ENCODE measurements at places on chromosomes 6 and 20. TPM values are rescaled to one million over a fixed set of nuclear protein-coding genes. Genes with fewer than 3 reads are reported as not detected.

GRCh38 chr6:77361018-77361417, 102.3 kb downstream of the HTR1B start:
- DNase-seq, result peak; percentile 5

GRCh38 chr6:150528648-150529285, 70.9 kb upstream of the PLEKHG1 start:
- DNase-seq, result peak; percentile 74

GRCh38 chr6:42255050-42255449, 37.4 kb upstream of the MRPS10 start:
- no peak for DNase-seq

HLA-DQA2 gene
- not detected for total RNA-seq

SMOC2 gene
- not detected for total RNA-seq

BEND3 gene
- total RNA-seq, result 2.3 TPM

DNA sequence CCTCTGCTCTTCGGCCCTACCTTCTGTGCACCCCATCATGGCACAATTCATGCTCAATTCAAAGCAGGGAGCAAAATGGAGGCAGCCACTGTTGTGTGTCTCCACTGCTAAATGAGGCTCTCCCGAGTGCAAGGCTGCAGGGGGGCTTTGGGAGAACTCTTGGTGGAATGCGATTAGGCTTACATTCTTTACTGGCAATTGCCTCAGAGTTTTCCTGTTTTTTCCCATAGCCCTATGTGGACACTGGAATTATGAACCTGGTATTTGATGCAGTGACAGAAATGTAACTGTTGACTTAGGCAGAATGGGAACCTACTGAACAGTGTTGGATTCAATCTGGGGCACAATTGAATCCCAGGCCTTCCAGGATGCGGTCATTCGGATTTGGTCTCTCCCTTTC, 187.9 kb upstream of the GMDS start:
- no peak for DNase-seq

DNA sequence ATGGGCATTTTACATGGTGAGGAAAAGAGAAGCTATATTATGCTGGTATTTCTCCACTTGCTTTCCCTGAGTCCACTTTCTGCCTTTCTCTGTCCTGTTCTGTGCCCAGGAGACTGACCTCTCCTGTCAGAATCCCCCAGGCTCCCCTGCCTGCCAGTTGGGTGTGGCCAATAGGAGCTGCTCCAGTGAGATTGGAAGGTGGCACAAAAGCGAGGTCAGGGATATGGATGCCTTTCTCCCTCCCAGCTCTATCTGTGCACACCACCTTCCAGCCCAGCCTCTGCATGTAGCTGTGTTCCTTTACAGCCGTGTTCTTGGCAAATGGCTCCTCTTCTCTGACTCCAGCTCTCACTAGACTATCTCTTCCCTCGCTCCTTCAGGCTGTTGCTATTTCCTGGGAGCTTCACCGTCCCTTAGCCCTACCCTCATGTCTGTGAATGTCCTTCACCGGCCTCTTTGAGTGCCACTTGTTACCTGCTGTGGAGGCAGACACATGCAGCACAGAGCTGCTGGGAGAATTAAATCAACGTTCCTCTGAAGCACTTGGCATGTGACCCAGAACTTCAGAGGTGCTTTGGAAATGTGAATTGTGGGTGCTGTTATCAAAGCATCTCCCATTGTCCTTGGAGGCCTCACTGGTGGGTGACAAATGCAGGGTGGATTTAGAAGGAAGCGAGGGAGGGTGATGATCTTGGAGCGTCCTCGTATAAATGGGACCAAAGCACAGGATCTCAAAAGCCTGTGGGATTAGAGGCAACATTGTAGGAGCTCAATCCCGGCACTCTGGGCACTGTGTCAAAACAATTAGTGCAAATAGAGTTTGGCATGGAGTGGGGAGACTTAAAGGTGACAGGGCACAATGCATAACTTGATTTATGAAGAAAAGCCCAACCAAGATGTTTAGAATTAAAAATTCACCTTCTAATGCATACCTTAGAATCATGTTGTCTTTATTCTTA, 28.9 kb upstream of the RALGAPA2 start:
- DNase-seq, result no peak

DNA sequence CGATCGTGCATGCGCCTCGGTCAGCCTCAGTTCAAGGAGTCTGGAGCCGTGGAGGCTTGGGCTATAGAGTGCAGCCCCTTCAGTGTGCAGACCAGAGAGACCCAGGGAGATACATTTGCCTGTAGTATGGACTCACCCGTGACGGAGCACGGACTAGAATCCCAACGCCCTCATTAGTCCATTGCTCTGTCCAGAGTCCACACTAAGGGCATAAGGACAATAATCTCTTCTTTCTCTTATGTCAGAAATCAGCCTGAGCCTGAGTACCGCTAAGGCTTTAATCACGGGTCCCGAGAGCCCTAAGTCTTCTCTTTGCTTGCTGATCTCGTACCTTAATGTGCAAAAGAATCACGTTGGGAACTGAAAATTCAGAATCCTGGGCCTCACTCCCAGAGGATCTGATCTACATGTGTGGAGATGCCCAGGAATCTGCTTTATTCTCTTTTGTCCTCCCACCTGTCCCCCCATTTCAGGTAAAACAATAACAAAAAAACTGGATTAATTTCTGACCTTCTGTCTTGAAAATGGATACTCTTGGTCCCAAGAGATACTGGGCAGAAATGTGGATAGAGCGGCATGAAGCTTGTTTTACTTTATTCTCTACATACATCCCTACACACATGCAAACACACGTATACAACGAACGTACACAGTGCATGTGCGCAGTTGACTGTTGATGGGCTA, 671 bp downstream of the BPHL start:
- DNase-seq, result peak; percentile 48

- DNase-seq, result no peak
These were observed 44.6 kb downstream of the SAMD5 start for GRCh38 chr6:147553099-147553498.

FNDC11 gene
- total RNA-seq, result 1.8 TPM

OR2B6 gene
- not detected for total RNA-seq

PANK2 gene
- 62.1 TPM for total RNA-seq

DNA sequence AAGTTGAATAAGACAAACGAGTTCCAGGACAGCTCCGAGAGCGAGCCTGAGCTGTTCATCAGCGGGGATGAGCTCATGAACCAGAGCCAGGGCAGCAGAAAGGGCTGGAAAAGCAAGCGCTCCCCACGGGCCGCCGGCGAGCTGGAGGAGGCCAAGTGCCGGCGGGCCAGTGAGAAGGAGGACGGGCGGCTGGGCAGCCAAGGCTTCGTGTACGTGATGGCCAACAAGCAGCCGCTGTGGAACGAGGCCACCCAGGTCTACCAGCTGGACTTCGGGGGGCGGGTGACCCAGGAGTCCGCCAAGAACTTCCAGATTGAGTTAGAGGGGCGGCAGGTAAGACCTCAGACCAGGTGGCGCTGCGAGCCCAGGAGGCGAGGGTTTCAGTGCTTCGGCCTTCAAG, 56.0 kb upstream of the TMEM181 start:
- DNase-seq, result no peak

MYLK4 gene
- 0.24 TPM for total RNA-seq

- no peak for DNase-seq
These were observed 7.4 kb downstream of the PIM1 start for GRCh38 chr6:37177077-37177934.

TMEM74B gene
- total RNA-seq, result 0.72 TPM

DNA sequence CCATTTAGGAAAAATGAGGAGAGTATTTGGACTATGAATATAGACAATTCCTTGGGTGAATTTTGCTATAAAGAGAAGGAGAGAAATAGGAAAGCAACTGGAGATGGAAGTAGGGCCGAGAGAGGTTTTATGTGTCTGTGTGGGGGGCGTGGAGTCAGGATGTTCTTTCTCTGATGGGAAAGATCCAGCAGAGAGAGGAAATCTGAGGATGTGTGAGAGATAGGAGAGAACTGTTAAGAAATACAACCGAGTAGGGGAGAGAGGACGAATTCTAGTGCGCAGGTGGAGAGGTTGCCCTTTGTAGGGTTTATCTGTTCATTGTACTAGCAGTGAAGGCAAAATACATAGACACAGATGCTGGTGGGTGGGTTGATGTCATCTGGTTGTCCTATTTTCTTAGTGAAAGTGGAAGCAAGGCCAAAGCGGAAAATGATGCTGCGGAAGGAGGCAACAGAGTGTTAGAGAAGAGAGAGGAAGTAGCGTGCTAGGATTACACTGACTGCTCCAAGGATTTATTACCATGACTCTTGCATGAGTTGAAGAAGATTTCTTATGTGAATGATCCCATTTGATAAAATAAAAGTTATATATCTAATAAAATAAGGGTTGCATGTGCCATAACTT, 57.7 kb downstream of the CLVS2 start:
- DNase-seq, result no peak

GRCh38 chr6:134097114-134097707, 44.8 kb upstream of the SLC2A12 start:
- peak; percentile 65 for DNase-seq

- no peak for DNase-seq
These were observed 100.2 kb downstream of the TRMT11 start for GRCh38 chr6:126086560-126086959.

DNA sequence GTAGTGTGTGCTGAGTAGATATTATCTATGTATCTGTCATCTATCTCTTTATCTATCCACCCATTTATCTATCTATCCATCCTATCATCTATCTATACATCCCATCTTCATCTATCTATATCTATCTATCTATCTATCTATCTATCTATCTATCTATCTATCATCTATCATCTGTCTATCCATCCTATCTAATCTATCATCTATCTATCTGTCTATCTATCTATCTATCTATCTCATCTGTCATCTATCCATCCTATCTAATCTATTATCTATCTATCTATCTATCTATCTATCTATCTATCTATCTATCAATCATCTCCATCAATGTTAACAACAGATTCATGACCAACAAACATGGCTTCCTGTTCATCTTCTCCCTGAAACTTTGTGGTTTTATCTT, 90.5 kb upstream of the SLC24A3 start:
- no peak for DNase-seq

DNA sequence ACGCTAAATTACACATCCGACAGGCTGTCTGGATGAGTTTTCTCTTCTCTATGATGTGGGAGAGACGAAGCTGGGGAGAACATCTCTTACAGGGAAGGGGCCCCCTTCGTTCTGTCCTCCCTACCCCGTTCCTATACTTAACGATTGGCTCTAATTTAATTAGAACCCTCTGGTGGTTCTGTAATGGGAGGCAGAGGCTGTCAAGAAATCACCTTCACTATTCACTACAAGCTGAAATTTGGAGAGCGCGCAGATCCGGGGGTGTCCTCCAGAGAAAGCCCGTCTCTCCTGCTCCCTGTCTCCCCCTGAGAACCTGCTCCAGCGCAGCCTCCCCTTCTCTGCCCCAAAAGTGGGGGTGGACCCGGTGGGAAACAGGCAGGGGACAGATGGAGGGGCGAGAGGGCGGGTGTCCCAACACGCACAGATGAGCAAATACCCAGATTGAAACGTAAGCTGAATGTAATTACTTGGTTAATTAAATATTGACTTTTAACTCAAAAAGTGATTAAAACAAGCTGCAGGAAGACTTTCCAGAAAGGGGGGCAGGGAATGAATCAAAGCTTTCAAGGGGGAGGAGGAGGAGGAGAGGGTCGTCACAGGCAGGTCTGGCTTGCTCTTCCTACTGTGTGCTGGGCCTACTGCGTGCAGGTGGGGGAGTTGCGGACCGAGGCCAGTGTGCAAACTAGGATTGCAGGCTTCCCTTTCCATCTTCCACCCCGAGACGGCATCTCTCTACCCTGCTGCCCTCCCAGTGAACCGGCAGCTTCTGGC, 1.3 kb downstream of the SULF2 start:
- DNase-seq, result no peak

GRCh38 chr6:7421066-7421465, 31.5 kb downstream of the RIOK1 start:
- no peak for DNase-seq

DNA sequence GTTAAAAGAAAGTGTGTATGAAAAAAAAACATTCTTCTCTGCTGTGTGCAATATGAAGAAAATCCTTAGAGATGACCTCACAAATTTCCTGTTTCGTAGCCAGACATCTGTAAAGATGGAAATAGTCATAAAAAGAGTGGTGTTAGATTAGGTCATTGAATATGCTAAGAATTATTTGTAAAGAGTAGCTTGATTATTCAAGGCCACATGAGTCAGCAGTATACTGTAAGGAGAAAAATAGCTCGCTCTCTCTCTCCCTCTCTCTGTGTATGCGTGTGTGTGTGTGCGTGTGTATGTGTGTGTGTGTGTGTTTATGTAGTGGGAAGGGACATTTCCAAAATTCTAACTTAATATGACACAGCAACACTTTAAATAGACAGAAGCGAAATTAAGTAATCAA, 78.8 kb downstream of the PTCHD4 start:
- DNase-seq, result peak; percentile 31

All from A172 (cell line).